T-cell (primary cell): ENCODE measurements at places on chromosomes 7 and 10.

- no peak for DNase-seq
Measured at GRCh38 chr7:142974626-142975025, 12.5 kb upstream of the KEL start.

- no peak for DNase-seq
Measured at GRCh38 chr10:3625959-3626751, 158.9 kb downstream of the KLF6 start.

- no peak for DNase-seq
Measured at GRCh38 chr7:114085313-114085591, 166.4 kb upstream of the PPP1R3A start.

DNA sequence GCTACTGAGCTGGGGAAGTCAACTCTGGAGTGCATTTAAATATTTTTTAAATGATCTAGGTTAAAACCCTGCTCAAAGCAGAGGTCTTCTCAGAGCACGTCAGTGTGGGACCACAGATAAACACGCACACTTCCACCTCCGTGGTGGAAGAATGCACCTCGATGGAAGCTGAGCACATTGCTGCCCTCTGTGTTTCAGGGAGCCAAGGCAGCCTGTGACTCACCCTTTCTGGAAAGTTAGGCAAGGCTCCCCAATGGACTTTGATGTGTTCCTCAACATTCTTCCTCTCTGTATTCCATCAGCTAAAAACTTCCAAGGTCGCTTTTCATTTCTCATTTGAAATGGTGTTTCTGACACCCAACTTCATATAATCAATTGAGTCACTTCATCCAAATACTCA lies 170.8 kb upstream of the KMT2E start:
- DNase-seq: no peak

GRCh38 chr10:89335226-89335625 lies 7.4 kb downstream of the IFIT3 start:
- no peak for DNase-seq

DNA sequence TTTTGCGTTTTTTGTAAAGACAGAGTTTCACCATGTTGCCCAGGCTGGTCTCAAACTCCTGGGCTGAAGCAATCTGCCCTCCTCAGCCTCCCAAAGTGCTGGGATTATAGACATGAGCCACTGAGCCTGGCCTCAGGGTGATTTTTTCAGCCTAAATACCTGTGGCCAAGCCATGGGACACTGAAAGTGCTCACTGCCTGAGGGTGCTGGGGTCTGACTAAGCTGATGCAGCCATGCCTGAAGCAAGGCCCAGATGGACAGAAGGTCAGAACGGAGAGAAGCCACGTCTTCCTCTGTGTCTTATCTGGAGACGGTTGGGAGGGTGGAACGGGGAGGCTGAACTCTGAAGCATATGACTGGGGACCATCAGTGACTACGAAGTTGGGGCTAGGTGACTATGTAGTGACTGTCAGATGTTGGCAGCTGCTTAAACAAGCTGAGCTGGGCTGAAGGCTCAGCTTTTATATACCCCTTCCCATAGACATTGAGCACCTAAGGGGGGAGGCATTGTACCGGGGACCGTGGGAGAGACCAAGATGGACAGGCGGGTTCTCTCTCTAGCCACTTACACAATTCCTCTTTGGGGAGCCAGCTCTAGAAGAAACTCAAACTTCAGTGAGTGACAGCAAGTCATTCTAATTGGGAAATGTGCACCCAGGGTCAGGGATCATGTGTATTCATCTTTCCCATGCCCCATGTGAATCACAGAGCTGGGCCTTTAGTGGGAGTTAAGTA lies 73.3 kb upstream of the HABP2 start:
- DNase-seq: no peak

DNA sequence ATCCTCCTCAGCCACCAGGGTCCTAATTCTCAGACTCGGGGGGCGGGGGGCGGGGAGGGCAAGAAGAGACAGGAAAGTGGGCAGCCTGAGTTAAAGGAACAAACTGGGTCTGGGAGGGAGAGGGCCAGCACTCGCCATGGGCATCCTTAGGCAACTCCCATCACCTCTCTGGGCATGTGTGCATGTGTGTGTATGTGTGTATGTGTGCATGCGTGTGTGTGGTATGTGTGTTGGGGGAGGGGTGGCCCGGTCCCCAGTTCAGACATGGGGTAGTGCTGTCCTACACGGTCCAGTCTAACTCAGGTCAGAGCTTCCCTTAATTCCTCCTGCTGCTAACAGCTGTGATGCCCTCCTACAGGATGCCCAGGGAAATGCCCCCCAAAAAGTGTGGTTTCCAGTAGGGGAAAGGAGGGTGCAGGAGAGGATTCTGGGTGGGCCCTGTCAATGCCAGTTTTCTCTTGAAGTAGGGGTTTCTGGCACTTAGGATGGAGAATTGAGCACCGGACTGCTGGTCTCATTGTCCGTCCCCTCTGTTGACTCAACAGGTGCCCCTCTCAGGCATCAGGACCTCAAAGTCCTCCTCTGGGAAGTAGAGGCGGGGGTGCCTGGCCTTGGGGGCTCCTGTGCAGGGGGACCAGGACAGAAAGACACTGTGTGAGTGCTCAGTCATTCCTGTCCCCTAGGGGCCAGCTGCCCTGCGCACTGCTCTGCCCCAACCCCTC lies 15.1 kb upstream of the ZMIZ1 start:
- no peak for DNase-seq

- no peak for DNase-seq
Measured at GRCh38 chr7:133755901-133756300, 371.2 kb upstream of the LRGUK start.

- DNase-seq: no peak
Measured at GRCh38 chr7:25091176-25091575, 33.9 kb downstream of the CYCS start.

DNA sequence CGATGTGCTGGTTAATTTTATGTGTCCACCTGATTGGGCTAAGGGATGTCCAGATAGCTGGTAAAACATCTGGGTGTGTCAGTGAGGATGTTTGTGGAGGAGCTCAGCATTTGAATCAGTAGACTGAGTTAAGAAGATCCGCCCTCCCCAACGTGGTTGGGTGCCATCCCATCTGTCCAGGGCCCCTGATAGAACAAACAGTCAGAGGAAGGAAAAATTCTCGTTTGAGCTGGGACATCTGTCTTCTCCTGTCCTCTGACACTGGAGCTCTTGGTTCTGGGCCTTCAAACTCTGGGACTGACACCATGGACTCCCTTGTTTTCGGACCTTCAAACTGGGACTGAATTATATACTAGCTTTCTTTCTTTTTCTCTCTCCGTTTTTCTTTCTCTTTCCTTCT lies 59.6 kb downstream of the CARD11 start:
- no peak for DNase-seq

DNA sequence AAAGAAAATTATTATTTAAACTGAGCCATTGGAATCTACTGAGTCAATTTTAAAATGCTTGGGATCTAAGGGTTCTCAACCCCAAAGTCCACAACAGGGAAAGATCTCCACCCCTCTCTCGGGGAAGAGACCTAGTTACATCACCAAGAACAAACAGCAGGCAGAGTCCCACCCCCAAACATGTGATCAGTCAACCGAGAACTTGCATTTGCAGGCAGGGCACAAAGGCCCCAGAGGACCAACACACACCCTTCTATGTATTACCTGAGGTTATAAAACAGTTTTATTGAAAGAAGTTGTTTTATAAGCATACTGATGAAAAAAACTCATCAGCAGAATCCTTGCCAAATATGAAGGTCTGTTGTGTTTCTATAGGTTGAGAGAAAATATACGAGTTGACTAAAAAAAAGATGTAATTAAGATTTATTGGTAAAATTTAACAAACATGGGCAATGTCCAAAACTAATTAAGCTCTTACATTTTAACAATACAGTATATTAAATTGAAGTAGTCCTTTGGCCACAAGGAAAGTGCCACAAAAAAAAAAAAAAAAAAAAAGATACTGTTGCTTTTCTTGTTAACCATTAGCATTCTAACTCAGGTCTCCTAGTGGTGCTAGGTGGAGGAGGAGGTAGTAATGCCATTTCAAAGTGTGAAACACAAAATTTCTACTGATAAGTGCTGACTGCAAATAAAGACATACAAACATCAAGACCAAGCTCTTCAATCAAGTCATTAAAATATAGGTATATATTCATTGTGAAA lies 975 bp upstream of the USP54 start:
- no peak for DNase-seq

GRCh38 chr7:91999631-92000565 lies 59.2 kb downstream of the AKAP9 start:
- no peak for DNase-seq

GRCh38 chr7:26603631-26604030 lies 260.8 kb downstream of the SKAP2 start:
- no peak for DNase-seq

DNA sequence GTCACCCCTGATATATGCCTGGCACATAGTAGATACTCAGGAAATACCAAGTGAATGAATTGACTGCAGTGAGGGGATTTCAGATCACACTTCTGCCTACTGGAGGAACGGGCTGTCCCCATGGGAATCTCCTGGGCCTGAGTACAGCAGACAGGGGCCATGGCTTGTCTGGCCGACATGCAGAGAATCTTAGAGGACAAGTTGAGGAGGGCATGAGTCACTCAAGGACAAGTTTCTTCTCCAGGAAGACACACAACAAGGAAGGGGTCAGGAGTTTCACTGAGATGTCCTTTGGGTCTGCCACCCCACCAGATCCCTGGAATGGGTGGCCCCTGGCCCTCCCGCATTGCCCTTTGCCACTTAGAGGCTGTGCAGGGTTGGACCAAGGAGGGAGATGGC lies 20.7 kb downstream of the PLPP4 start:
- no peak for DNase-seq

- no peak for DNase-seq
Measured at GRCh38 chr10:117240621-117241529, at the start of gene SLC18A2. Gene SLC18A2 (plus strand): TSS chr10:117241114. CDS start chr10:117241694, 580 bp downstream.

GRCh38 chr7:5613607-5614006 lies 167.9 kb downstream of the RNF216 start:
- DNase-seq: no peak

GRCh38 chr7:2794836-2795636 lies 49.1 kb downstream of the GNA12 start:
- no peak for DNase-seq

DNA sequence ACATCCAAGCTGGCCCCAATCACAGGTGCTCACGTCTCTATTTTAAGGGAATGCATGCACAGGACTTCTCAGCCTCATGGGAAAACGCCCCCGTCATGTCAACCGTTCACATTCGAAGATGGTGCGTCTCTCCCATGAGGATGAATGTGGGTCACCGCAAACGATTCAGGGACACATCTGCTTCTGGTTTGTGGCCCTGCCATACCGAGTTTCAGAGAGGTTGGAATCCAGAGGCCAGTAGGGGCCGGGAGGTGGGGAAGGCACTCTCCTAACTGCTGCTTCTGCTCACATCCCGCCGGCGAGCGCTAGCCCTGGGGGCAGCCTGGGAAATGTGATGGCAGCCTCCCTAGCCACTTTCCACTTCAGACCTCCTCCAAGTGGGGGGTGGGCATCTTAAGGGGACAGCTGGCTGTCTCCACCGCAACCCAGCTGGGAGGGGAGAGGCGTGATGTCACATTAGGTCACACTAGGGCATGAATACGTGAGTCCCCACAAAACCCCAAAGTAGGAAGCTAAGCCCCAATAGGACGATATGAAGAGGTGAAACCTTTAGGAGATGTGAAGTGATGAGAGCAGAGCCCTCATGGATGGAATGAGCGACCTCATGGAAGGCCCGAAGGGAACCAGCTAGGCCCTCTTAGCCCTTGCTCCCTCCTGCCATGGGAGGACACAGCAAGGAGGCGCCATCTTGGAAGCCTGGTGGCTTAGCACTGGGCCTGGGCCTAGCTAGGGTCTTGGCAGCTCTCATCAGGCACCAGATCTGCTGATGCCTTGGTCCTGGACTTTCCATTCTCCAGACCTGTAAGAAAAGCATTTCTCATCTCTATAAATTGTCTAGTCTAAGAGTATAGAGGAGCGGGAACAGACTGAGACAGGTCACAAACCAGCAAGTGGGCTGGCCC lies 107.8 kb downstream of the TCERG1L start:
- DNase-seq: no peak

GRCh38 chr10:4671451-4672145 lies 154.4 kb upstream of the AKR1E2 start:
- no peak for DNase-seq

DNA sequence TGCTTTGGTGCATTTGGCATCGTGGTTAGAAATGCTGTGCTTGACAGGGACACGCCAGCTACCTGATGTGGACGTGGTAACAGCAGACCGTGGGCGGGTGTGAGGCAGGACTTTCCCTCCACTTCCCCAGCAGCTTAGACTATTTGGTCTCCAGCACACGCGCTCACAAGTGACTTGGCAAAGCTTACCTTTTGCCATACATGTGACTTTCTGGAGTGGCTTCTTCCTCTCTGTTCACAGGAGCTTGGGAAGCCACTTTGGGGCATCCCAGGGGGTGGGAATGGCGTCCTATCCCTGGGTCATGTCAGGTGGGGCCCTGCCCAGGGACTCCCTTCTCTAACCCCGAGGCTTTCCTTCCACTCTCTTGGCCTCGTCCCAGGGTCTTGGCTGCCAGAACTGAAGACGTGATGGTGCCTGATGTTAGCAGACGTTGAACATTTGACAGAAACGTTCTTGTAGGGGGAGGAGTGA lies 228.7 kb upstream of the KLF6 start:
- no peak for DNase-seq

GRCh38 chr10:81179805-81180452 lies 642.2 kb downstream of the SH2D4B start:
- DNase-seq: no peak

- no peak for DNase-seq
Measured at GRCh38 chr7:92854501-92855238, 18.3 kb upstream of the CDK6 start.

DNA sequence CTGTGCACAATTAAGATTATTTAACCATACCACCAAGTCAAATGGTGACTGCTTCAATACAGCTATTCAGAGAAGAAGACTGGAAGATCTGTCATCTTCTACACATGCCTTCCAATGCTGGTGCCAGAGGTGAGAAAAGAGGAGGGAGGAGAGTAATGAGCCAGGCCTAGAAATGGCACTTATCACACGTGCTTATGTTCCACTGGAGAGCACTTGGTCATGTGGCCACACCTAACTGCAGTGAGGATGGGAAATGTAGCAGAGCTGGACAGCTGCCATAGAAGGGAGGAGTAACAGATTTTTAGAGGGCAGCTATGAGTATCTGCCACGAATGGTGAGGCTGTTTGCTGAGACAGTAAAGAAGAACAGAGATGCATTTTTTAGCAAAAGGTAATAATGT lies 77.1 kb downstream of the MPLKIP start:
- no peak for DNase-seq

- no peak for DNase-seq
Measured at GRCh38 chr7:26691406-26691805, 173.0 kb downstream of the SKAP2 start.

DNA sequence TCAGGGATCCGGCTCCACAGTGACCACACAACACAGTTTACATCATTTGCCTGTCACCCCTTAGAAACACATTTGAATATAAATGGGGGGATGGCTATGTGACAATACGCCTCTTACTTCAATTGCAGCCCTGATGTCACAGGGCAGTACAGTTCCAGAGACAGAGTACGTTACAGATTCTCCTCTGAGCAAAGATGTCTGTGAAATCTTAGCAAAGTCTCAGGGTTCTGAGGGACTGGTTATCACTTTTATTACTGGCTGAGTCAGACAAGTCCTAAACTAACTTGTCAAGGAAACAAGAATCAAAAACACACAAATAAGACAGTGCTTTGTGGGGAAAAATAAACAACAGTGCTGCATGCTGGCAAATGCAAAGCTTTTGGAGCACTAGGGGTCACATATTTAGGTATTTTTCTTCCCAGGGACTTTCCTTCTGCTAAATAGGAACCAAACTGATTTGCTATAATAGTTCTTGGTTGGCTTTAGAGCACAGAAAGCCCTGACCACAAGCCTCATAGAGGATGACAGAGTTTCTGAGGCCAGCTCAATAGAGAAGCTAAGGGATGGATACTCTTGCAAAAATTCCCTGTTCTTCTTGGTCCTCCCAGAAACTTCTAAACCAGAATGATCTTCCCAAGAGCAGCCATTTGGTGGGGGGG lies 501.6 kb downstream of the GRID1 start:
- DNase-seq: no peak
